Urinary bladder (tissue), 4 donors: ENCODE measurements at places on chromosomes 13 and 19. TPM values are rescaled to one million over a fixed set of nuclear protein-coding genes. Genes with fewer than 3 reads are reported as not detected.

ZNF784 gene
- total RNA-seq, result 4.7 TPM

DKKL1 gene
- total RNA-seq, result not detected

GRCh38 chr19:12647490-12648071 is 19.0 kb downstream of the MAN2B1 start:
- no peak for DNase-seq

- no peak for DNase-seq
Observed at GRCh38 chr13:39035799-39036198, 2.1 kb downstream of the PROSER1 start.

SMIM44 gene
- not detected for total RNA-seq

ZNF558 gene
- 36.0 TPM for total RNA-seq

DNA sequence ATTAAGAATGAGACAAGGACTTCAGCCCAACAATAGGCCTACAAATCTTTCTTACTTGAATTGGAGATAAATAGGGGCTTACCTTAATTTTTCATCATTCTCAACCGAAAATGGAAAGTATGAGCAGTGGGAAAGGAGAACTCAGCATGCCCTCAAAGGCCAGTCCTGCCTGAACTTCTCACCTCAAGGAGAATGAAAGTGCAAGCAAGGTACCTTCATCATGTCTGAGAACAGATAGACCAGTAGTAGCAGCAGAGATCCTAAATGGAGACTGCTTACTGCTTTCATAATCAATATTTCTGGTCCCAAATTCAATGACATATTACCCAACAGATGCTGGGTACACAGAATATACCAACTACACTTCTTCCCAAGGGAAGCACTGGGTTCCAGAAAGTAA is 194.0 kb upstream of the SLITRK1 start:
- no peak for DNase-seq
